ENCODE measurements at places on chromosomes 2 and 18. TPM values are rescaled to one million over a fixed set of nuclear protein-coding genes. Genes with fewer than 3 reads are reported as not detected.

DSC1 gene
- total RNA-seq, result not detected

DAW1 gene
- total RNA-seq, result 0.88 TPM

FOXD4L1 gene
- total RNA-seq, result 0.16 TPM

DNA sequence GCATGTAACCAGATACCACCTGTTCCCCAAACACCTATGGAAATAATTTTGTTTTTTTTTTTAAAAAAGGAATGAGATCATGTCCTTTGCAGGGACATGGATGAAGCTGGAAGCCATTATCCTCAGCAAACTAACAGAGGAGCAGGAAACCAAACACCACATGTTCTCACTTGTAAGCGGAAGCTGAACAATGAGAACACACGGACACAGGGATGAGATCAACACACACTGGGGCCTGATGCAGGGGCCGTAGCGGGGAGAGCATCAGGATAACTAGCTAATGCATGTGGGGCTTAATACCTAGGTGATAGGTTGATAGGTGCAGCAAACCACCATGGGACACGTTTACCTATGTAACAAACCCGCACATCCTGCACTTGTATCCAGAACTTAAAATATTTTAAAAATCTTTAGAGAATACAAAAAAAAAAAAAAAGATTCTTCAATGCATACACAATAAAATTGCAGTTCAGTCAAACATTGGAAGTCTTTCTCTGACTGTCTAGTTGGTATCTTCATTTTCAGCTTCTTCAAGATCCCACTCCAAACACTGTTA lies 11.6 kb upstream of the CASP10 start:
- no peaks in the 10 kb centered on the region for H3K27me3 ChIP-seq
- H3K27ac ChIP-seq, result no peak overlapping the region
- DNase-seq, result no peak
- no peaks in the 10 kb centered on the region for H3K4me1 ChIP-seq

FBLN7 gene
- 6.1 TPM for total RNA-seq
